M059J (cell line): ENCODE measurements at places on chromosomes 16 and 17.

DNA sequence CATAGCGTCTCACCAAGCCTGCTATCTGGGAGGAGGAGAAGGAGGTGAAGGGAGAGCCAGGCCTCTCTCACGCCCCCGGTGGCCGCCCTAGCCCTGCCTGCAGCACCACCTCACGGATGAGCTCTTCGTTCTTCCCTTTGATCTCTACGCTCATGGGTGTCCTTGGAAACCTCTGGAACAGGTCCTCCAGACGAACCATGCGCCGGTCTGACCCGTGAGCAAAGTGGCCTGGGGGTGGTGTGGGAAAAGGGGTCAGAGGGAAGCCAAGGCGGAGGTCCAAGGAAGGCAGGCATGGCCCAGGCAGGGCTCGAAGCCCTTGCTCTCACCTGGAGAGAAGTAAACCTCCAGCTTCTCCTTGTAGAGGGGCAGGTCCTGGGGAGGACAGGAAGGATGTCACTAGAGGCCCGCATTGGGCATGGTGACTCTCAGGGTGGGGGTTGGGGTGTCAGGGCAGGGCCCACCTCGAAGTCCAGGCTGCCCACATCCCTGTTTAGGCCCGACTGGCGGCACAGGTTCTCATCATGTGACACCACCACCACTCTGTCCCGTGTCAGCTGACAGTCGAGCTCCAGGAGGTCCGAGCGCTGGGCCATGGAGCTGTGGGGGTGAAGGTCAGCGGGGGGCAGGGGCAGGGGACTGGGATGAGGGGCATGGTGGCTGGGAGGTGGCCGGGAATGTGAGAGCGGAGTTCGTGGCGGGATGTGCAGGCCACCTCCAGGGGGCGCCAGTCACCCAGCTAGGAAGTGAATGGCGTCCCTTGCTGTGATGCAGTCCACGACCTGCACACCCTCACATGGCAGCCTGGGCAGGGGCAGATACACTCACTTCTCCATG, 923 bp downstream of the GDPD3 start:
- no peak for DNase-seq

GRCh38 chr17:71292006-71292405, 828.8 kb upstream of the SOX9 start:
- DNase-seq = no peak

GRCh38 chr16:48892893-48893292, 282.9 kb upstream of the N4BP1 start:
- no peak for DNase-seq

GRCh38 chr17:51860954-51861561, 297.5 kb downstream of the CA10 start:
- DNase-seq = no peak

GRCh38 chr17:81394921-81395599, at the start of gene BAHCC1:
TSS of gene BAHCC1 (plus strand) at chr17:81395457. CDS start at chr17:81399740, 4,283 bp downstream.
- peak; percentile 100 for DNase-seq

DNA sequence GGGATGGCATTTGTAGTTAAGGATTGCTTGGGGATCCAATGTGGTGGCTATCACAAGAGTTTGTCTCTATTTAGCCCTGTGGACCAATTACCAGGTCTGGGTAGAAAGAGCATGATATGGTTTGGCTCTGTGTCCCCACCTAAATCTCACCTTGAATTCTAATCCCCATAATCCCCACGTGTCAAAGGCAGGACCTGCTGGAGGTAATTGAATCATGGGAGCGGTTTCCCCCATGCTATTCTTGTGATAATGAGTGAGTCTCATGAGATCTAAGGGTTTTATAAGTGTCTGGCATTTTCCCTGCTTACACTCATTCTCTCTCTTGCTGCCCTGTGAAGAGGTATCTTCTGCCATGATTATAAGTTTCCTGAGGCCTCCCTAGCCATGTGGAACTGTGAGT, 86.4 kb upstream of the HS3ST4 start:
- DNase-seq = no peak

DNA sequence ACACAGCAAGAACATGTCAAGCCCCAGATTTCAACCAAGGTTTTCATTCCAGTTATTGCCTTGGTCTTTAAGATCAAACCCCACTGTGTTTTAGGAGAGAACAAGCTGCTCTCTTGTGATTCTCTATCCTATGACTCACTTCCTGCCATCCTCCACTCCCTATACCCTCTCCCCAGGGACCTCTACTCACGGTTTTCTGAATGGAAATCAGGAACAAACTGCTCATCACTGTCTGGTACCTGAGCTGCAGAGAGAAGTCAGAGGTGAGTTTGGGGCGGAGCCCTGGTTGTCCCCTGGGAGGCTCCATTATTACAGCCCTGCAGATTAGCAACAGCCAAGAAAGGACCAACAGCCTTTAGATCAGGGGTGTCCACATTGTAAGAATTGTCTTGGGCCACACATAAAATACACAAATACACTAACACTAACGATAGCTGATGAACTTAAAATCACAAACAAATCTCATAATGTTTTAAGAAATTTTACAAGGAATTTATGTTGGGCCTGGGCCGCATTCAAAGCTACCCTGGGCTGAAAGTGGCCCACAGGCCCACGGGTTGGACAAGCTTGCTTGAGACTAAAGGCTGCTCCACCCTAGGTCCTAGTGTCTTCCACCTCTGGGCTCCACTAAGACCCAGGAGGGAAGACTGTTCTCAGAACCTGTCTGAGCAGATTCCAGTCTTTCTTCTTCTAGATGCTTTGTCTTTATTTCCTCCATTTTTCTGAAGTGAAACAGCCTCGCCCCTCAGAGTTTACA, 9.7 kb downstream of the ETV4 start:
- DNase-seq = peak; percentile 45

GRCh38 chr16:85781695-85782370, 17.5 kb downstream of the EMC8 start:
- DNase-seq = peak; percentile 66

- DNase-seq = peak; percentile 14
Observed at GRCh38 chr16:55001931-55002330, 71.3 kb downstream of the IRX5 start.

GRCh38 chr17:542943-543342, 171.7 kb downstream of the VPS53 start:
- DNase-seq = no peak

- DNase-seq = no peak
Observed at GRCh38 chr17:64390044-64390443, 616 bp downstream of the PECAM1 start.

GRCh38 chr17:50630524-50631194, 4.0 kb upstream of the ABCC3 start:
- DNase-seq = peak; percentile 44

- DNase-seq = peak; percentile 46
Observed at GRCh38 chr16:11309895-11310633, 28.9 kb upstream of the PRM1 start.

- no peak for DNase-seq
Observed at GRCh38 chr16:74623839-74624235, 16.9 kb upstream of the GLG1 start.

GRCh38 chr17:6713130-6713917, at the start of gene SLC13A5:
TSS of gene SLC13A5 (minus strand) at chr17:6713369. CDS start at chr17:6713333, 36 bp downstream.
- DNase-seq = no peak

GRCh38 chr16:85398688-85399582, 214.2 kb upstream of the GSE1 start:
- no peak for DNase-seq

DNA sequence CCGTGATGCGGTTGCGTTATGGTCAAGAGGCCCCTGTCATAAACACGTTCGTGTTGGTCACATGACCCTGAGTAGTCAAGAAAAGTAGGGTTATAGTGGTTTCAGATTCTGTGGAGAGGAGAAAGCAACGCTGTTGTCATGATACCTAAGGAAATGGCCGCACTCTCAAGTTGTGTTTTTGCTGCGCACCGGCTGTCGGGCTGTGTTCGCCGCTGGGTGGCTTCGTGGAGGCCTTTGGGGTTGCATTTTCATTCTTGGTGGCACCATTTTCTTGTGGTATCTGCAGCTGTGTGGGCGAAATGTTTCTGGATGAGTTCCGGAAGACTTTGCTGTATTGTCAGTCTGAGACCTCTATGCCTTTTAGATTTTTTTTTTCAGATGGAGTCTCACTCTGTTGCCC, 35.0 kb downstream of the DEF8 start:
- DNase-seq = no peak

DNA sequence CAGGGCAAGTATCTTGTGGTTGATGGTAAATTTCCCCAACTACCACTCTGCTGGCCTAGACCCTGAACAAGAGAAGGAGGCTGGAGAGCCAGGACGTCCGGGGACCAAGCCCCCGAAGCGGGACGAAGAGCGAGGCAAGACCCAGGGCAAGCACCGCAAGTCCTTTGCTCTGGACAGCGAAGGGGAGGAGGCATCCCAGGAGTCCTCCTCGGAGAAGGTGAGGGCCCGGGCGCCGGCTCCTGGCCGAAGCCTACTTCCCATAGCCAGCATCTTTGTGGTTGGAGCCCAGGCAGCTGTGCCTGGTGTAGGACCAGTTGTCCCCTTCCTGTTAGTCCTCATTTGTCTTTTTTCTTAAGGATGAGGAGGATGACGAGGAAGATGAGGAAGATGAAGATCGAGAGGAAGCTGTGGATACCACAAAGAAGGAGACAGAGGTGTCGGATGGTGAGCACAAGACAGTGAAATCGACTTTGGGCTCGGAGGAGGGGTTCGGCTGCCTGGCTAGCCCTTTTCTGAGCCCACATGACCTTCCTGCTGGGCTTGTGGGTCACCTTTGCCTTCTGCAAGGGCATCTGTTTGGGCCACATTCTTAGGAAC, 11.8 kb downstream of the SETD1A start:
- DNase-seq = no peak

DNA sequence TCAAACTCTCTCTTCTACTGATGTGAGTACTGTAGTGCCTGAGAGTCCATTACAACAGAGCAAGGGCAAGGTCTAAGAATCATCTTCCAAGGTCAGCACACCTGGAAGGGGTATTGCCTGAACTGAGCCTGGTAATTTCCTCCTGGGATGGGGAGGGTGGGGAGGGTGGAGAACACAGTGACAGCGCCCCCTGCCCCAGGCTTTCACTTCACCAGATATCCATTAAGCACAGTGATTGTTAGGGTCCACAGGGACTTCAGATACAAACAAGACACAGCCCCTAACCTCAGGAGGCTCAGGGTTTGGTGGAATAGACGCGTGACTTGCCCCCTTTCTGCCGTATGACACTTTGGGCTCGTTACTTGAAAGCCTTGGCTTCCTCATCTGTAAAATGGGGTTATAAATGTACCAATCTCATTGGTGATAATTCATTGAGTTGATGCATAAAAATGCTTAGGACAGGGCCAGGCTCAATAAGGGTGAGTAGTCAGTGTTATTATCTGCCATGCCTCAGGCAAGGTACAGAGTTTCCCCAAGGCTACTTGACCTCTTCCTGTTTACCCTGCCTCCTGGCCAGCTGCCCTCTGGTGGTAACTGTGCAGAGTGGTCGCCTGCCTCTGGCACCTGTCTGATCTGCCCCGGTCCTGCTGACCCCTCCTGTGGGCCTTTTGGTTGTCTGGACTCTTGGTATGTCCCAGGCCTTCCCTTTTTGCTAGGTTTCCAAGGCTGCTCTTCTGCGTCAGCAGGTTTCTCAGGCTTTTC, 13.1 kb upstream of the BRD7 start:
- DNase-seq = no peak

- no peak for DNase-seq
Observed at GRCh38 chr16:4081047-4081446, 35.2 kb downstream of the ADCY9 start.

GRCh38 chr17:27494192-27495091, 38.2 kb downstream of the KSR1 start:
- peak; percentile 46 for DNase-seq

- DNase-seq = no peak
Observed at GRCh38 chr16:89561142-89561883, 831 bp downstream of the RPL13 start.

GRCh38 chr17:83082424-83082823, 3.0 kb downstream of the METRNL start:
- no peak for DNase-seq

- DNase-seq = no peak
Observed at GRCh38 chr16:54501797-54502196, 215.2 kb upstream of the IRX3 start.

- DNase-seq = no peak
Observed at GRCh38 chr16:4696905-4697847, 3.8 kb downstream of the NUDT16L1 start.

GRCh38 chr17:68491381-68492231, 20.6 kb upstream of the PRKAR1A start:
- DNase-seq = peak; percentile 43

DNA sequence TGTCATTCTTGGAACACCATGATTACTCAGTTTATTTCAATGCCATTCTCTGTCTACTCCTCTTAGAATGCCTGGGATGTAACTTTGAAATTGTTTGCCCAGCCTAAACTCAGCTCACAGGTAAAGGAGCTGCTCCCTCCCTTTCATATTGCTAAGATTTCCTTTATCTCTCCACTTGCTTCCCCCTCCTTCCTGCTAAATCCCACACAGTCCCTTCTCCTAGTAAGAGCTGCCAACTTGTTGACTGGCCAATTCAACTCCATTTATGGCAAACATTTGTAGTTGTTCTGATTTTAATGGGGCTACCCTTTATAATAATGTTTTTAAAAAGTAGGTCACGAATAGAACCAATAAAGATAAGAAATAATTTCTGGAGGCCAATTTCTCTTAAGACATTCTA, 146.1 kb downstream of the SKAP1 start:
- DNase-seq = no peak

- DNase-seq = peak; percentile 8
Observed at GRCh38 chr16:70381604-70382342, 35.1 kb downstream of the DDX19A start.

- no peak for DNase-seq
Observed at GRCh38 chr16:3086596-3087242, 12.4 kb downstream of the ZSCAN10 start.

DNA sequence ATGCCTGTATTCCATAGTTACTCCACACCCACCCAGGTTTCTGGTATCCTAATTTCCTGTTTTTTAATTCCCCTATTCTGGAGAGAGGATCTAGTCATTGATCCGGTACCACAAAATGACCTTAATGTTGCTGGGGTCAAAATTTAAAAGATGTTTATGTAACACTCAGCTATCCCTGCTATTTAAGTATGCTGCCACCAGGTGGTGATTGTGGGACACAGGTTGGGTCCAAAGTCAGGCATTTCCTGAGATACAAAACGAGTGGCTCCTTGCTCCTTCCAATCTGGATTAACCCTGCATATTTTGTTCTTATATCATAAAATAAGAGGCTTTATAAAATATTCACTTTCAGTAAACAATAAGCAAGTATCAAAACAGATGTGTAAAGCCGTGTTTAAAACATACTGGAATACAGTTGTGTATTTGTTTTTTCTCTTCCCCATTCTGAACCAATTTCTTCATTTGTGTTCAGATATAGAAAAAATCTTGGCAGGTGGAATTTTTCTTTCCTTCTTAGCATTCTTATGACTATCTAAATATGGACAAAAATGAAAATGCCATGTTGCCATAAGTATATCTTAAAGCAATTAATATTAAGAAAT, 16.3 kb downstream of the HS3ST4 start:
- peak; percentile 8 for DNase-seq
